ENCODE measurements at places on chromosomes 5 and 9.

- no peak for DNase-seq
Observed at GRCh38 chr5:98424681-98425450, 348.6 kb upstream of the RGMB start.

DNA sequence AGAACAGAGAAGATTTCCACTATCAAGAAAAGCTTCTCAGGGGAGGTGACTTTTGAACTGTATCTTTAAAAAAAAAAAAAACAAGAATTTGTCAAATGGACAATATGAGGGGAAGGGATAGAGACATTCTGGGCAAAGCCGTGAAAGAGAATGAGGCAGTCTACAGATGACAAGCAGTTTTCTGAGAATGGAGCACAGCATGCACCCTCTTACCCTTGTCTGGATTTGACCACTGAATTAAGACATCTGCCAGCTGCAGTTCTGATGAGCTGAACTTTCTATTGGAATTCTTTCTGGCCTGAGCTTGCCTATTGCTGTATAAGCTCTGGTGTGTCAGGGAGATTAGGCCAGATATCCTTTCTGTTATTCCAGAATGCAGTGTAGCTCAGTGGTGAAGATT lies 10.3 kb upstream of the RANBP3L start:
- no peak for DNase-seq

- no peak for DNase-seq
Observed at GRCh38 chr5:60457233-60457632, 242.7 kb downstream of the DEPDC1B start.

GRCh38 chr9:85895685-85896084 lies 45.3 kb upstream of the NAA35 start:
- DNase-seq = no peak

GRCh38 chr5:80198399-80198798 lies 57.4 kb downstream of the SERINC5 start:
- DNase-seq = no peak

GRCh38 chr9:135802876-135803419 lies 101.0 kb downstream of the KCNT1 start:
- DNase-seq = no peak

GRCh38 chr9:37201581-37201980 lies 81.2 kb downstream of the ZCCHC7 start:
- DNase-seq = no peak

DNA sequence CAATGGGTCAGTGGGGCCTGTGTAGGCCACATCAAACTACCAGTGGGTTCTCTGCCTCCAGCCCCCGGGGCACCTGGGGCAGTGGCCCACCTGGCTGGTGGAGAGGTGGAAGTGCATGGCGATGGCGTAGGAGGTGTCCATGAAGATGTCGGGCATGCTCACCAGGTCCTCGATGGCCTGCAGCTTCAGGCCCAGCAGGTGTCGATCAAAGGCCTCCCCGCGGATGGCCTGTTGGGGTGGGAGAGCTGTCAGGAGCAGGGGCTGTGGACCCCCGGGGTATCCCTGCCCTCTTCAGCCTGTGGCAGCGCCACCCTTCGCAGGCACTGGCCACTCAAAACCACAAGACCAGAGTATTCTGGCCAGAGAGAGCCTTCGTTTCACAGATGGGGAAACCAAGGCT lies 14.7 kb downstream of the CRAT start:
- no peak for DNase-seq

GRCh38 chr5:126988021-126988569 lies 42.3 kb downstream of the MARCHF3 start:
- peak; percentile 76 for DNase-seq

Data from MM.1S (cell line).